CMK (cell line): ENCODE measurements at places on chromosomes 7 and 10.

- no peak for DNase-seq
Observed at GRCh38 chr10:104816501-104816900, 175.4 kb downstream of the SORCS3 start.

DNA sequence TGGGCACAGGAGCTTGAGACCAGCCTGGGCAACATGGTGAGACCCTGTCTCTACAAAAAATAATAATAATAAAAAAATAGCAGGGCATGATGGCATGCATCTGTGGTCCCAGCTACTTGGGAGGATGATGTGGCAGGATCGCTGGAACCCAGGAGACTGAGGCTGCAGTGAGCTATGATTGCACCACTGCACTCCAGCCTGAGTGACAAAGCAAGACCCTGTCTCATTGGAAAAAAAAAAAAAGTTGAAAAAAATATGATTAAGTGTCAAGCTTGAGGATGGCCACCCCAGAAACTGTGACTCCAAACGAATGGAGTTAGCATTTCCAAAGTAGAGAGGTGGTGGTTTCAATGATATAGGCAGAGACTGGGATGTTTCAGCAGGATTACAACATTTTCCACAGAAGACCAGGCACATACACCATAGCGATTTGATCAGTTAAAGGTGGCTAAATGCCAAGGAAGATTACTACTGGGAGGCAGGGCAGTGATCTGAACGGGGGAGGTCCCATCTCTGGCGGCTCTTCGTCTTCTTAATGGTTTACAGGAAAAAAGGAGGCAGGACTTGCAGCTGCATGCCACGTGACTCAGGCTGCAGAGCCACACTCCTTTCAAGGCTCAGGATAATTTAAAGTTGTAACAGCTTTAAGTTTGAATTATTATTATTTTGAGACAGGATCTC lies 250.6 kb upstream of the GALNT17 start:
- no peak for DNase-seq

DNA sequence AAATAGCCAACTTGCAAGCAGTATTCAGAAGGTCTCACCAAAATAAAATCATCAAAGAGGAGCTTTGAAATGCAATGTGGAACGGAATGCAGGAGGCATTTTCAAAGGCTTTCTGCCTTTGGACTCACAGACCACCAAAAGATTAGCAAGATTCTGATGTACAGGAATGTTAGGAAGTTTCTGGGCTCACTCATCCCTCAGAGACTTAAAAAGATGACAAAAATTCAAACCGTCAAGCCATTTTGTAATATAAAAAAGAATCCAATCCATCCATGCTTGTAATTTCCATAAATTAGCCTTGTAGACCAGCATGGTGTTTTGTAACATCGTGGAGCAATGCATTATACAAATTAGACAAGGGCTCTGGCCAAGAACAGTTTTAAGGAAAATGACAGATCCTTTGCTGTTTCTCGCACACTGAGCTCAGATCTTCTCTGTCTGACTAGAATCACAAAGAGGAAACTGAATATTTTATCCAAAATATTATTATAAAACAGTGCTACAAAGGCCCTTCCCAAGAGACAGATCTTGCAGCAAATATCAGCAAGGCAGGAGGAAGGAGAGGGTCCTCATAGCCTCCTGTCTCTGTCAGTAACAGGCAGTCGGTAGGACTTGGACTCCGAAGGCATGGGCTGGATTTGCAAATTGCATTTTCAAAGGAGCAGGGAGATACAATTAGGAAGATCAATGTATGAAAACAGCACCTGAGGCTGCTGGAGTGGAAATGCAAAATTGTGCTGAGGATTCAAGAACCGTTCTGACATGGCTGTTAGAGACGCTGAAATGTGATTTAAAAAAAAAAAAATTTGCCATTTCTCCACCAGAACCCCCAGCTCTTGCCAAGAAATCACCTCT lies 57.4 kb upstream of the NRP1 start:
- no peak for DNase-seq

GRCh38 chr7:124779194-124779593 lies 13.6 kb upstream of the GPR37 start:
- DNase-seq = no peak

- no peak for DNase-seq
Observed at GRCh38 chr10:63494951-63495350, 26.2 kb upstream of the REEP3 start.

DNA sequence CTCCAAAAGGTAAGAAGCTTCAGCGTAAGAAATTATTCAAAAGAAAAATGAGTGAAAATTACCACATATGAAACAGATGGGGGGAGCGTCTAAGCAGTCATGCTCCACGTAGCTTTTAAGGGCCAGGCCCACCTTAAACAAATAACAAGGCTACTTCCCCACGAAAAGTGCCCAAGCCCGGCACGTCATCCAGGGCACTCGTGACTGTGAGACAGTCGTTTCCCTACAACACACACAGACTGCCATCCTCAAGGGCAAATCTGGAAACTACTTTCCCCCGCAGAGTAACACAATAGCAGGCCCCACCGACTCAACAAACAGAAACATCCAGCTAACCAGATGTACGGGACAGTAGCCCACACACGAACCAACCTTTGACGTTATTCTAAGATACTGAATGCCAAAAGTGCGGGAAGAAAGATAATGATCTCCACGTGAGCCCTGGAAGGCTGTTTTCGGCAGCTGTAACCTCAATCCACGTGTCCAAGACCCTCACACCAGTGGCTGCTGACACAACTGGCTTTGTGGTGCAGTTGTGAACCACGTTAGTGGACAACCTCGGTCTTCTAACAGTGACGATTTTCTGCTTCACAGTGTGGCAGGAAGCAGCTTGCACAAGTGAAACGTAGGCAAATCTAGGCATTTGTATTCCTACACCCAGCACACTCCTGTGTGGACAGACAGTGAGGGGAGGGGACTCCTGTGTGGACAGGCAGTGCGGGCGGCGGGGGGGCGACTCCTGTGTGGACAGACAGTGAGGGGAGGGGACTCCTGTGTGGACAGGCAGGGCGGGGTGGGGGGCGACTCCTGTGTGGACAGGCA lies 251.7 kb downstream of the ZMYND11 start:
- DNase-seq = no peak

DNA sequence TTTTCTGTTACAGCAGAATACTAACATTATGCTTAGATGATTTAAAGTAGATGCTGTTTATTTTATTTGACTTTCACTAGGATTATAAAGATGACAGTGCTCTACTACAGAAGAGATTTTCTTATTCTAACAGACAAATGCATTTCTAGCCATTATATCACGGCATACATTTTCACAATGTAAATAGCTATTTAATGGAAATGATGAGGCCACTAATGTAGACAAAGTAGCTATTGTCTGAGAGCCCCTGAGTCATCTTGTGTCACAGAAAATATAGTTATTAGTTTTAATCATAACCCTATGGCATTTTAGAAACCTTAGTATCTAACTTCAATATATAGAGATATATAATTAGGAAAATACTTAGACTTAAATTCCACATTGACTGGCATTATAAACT lies 158.0 kb upstream of the AHR start:
- no peak for DNase-seq
